ENCODE measurements at places on chromosomes 12 and 14.
A peak's percentile ranks its signal among the peaks of the same experiment; 100 is the strongest.

DNA sequence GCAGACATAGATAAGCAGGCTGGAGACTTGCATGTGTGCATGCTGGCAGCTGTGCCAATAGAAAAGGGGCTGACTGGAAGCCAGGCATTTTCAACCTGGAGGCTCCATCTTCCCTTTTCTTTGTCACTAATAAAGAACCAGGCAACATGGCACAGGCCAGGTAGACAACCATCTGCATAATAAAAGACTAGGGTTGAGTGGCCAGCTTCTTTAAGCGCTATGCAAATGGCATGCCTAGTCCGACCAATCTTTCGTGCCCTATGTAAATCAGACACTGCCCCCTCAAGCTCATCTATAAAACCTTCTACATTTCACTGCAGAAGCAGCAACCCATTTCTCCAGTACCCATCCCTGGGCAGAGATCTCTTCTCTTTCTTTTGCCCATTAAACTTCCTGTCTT is 4.6 kb upstream of the KLRC1 start:
- no peak for DNase-seq

DNA sequence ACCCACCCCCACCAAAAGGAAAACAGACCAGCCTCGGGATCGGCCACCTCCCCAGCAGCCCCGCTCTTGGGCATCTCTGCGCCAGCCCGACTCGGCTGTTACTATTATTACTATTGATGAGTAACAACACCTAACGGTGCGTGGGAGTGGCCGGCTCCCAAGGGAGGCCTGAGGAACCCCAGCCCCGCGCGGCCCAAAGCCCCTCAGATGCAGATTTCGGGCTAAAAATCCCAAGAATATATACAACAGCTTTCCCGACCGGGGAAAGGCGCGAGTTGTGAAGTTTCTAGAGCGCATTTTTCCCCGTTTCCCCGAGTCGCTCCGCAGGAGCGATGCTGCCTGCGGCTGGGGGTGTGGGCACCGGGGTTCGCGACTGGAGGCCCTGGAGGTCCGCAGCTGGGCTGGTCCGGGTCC is 565 bp downstream of the NT5DC3 start:
- DNase-seq = peak; percentile 52

DNA sequence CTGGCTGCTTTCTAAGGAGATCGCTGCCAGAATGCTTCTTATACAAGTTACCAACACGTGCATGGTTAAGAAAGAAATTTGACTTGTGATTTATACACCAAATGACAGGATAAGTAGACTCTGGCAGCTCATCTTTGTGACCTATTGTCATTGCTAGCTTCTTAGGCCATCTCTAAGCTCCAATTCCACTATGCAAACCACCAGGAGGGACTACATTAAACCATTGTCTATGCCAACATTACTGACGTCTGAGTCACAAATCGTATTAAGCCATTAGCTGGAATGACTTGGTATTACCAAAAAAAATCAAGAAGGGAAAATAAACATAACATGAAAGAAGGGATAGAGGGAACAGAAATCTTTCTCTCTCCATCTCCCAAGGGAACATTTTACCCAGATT is 15.8 kb upstream of the VPS33A start:
- peak; percentile 72 for DNase-seq

DNA sequence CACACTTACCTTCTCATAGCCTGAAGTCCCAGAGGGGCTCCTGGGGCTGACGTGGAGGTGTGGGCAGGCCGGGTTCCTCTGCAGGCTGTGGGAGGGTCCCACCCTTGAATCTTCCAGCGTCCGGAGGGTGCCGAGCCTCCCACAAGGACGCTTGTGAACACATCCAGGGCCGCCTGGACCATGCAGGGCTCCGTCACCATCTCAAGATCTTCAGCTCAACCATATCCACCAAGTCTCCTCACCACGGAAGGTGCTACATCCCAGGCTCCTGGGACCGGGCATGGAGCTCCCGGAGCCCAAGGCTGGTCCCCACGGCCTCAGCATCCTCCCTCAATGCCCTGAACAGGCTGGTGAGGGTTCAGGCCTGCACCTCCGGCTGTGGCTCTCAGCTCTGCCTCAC is 10.7 kb upstream of the FBRSL1 start:
- no peak for DNase-seq
